Left ventricle myocardium inferior (tissue), 1 donor: ENCODE measurements at places on chromosomes 7 and 10. TPM values are rescaled to one million over a fixed set of nuclear protein-coding genes. Genes with fewer than 3 reads are reported as not detected.

DNA sequence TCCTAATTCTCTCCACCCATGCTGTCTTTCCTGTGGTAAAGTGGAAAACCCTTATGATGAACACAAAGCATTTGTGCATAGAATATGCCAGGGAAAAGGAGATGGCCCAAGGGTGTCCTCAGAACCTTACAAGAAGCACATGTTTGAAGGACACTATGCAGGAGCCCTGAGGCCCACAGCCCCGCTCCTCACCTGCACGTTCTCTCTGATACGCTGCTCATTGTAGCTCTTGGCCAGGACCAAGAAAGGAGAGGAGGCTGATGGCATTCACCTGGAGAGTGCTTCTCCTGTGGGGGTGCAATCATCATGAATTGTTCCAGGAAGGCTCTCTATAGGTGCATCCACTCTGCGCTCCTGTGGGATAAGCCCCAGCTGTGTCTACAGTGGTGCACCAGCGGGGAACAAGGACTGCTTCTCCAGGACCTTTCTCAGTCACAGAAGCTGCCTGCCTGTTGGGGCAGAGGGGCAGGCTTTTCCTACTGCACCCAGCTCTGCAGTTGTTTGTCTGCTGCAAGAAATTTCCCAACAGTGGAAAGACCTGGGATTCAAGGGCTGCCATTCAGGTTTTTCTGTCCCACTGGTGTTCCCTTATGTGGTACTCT lies 19.9 kb downstream of the AKR1C2 start:
- no peak for DNase-seq

DNA sequence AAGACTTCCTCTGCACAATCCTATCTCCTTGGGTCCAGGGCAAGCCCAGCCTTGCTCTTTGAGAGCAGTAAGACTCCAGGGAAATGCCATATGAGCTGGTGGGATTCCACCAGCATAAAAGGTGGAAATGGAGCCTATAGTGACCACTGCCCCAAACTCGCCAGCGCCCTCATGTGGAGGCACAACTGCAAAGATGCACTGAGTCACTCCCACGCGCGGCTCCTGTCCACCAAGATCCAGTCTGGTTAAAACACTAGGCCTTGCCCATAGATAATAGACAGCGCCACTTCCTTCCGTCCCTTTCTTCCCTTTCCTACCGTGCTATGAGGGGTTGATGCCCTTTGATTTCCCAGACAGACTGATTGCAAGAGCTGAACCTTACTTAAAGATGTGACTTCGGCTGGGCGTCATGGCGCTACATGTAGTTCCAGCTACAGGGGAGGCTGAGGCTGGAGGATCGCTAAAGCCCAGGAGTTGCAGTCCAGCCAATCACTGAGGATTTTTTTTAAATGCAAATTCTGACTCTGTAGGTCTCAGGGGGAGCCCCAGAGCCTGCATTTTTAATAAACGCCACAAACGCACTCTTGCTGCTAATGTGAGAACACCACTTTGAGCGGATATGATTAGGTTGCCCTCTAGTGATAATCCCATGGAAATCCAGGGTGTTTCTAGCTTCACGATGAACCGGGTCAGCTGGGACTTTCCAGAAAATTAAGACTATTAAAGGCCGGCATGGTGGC lies 136.5 kb downstream of the EPC1 start:
- no peak for DNase-seq

- DNase-seq, result no peak
Observed at GRCh38 chr7:21214657-21215056, 213.2 kb upstream of the SP4 start.

GRCh38 chr7:34044306-34044643 lies 138.9 kb downstream of the BMPER start:
- no peak for DNase-seq

DNA sequence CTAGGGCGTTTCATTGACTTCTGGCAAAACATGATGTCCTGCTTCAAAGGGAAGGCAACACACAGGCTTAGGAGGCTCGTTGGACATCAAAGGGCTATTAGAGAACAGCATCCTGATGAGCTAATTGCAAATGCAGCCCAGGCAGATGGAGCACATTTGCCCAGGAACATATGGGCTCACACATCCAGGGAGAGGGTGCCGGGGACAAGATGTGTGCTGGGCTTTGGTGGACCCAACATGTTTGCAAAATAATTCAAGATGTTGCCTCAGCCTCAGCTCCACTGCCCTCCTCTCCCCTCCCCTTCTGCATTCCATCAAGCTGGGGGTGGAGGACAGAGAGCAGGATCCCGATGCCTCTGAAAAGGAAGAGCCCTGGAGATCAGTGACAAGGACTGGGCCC lies 217.1 kb upstream of the ZMIZ1 start:
- DNase-seq, result no peak

- no peak for DNase-seq
Observed at GRCh38 chr10:4807761-4808507, 18.1 kb upstream of the AKR1E2 start.

Gene CCM2
- total RNA-seq, result 24.5 TPM

Gene PPP1R17
- total RNA-seq, result not detected

Gene ACTR3C
- total RNA-seq, result 5.1 TPM

Gene SLC13A4
- total RNA-seq, result 0.44 TPM
